ENCODE measurements at places on chromosomes 12 and 14. TPM values are rescaled to one million over a fixed set of nuclear protein-coding genes. Genes with fewer than 3 reads are reported as not detected.
A peak's percentile ranks its signal among the peaks of the same experiment; 100 is the strongest.

GRCh38 chr12:53506450-53506785 lies 866 bp downstream of the NPFF start:
- DNase-seq, result no peak

The FAM181A gene
- not detected for total RNA-seq

- no peak for DNase-seq
Measured at GRCh38 chr12:53194973-53195372, 12.1 kb downstream of the ITGB7 start.

GRCh38 chr12:83904175-83904574 lies 1008.4 kb downstream of the SLC6A15 start:
- no peak for DNase-seq

DNA sequence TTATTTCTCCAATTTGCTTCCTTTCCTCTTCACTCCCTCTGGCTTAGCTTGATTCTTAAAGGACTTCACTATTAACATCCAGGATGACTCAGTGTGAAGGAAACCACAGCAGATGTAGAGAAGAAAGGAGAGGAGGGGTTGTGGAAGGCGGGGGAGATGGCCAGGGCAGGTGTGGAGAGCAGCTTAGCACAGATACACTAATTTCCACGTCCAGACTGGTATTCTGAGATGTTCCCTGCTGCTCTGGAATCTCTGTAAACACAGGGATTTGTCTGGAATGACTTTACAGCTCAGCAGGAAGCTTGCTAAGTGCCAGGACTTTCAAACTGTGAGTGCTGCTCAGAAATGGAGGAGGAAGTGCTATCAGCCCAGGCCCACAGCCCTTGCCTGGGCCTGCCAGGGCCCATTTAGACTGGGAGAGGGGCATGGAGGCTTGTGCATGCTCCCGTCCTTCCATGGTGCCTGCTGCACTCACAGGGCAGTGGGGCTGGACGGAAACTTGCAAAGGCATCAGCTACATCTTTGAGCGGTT lies 202.5 kb upstream of the DDHD1 start:
- DNase-seq, result no peak

GRCh38 chr12:22334410-22335100 lies at the start of gene ST8SIA1:
ST8SIA1 (minus strand) TSS chr12:22334707; CDS start chr12:22334232, 475 bp downstream.
- no peak for DNase-seq

DNA sequence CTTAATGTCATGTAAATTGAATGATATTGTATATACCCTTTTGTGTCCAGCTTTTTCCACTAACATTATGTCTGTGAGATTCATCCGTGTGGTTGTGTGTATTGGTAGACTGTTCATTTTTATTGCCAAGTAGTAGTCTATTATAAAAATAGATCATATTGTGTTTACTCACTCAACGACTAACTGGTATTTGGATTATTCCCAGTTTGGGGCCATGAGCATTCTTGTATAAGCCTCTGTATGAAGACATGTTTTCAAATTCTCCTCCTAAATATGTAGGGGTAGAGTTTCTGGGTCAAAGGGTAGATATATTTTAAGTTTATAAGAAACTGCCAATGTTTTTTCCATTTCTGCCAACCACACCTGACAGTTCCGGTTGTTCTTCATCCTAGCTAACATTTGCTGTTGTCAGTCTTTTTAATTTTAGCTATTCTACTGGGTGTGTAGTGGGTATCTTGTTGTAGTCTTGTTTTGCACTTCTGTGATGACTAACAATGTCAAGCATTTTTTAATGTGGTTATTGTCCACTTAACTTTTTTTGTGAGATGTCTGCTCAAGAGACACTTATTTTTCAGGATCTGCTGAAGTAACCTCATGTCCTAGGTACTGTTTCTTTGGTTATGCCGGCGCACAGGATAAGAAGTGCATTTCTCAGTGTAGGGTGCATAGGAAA lies 93.2 kb downstream of the DACT1 start:
- no peak for DNase-seq

GRCh38 chr12:32505067-32505945 lies 105.9 kb downstream of the FGD4 start:
- no peak for DNase-seq

The GLI1 gene
- total RNA-seq, result 0.25 TPM

GRCh38 chr12:15477761-15478160 lies 155.5 kb downstream of the PTPRO start:
- no peak for DNase-seq

GRCh38 chr12:112167718-112168525 lies 42.6 kb downstream of the TRAFD1 start:
- no peak for DNase-seq

The MYH6 gene
- not detected for total RNA-seq

- no peak for DNase-seq
Measured at GRCh38 chr12:4251216-4251891, 22.2 kb upstream of the CCND2 start.

- DNase-seq, result no peak
Measured at GRCh38 chr14:73091044-73091443, 32.7 kb downstream of the RBM25 start.

DNA sequence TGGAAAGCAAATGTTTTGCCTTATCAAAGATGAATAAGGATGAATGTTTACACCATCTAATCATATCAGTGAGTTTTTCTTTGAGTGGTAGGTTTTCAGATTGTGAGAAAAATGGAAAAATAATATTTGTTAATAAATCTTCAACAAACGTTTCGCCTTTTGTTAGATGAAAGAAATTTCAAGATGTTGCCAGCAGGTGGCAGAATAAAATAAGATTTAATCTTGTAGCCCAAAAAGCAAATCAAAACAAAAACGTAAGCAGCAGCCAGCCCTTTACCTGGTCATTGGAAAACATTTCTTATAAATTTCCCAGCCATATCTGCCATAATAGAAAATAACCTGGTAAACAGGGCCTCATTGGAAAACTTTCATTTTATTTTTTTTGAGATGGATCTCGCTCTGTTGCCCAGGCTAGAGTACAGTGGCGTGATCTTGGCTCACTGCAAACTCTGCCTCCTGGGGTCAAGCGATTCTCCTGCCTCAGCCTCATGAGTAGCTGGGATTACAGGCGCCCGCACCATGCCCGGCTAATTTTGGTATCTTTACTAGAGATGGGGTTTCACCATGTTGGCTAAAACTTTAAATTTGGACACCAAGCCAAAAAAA lies 15.4 kb upstream of the TMEM120B start:
- no peak for DNase-seq

The GPR65 gene
- total RNA-seq, result 1.2 TPM

DNA sequence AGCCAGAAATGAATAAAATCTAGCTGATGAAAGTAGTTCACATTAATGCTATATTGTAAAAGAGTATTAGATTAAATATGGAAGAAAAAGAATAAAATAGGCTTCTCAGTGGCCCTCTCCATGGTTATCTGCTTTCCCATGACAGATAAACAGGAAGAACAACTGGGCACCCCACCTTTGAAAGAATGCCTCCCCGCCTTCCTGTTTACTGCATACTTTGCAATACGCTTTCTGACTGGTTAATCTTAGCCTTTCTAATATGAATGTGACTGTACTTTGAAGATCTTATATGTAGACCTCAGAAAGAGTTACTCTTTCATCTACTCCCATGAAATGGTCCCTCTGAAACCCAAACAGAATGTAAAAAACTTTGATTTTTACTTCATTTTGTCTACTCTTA lies 34.1 kb upstream of the DAAM1 start:
- no peak for DNase-seq

The LRP1-AS gene
- total RNA-seq, result not detected

DNA sequence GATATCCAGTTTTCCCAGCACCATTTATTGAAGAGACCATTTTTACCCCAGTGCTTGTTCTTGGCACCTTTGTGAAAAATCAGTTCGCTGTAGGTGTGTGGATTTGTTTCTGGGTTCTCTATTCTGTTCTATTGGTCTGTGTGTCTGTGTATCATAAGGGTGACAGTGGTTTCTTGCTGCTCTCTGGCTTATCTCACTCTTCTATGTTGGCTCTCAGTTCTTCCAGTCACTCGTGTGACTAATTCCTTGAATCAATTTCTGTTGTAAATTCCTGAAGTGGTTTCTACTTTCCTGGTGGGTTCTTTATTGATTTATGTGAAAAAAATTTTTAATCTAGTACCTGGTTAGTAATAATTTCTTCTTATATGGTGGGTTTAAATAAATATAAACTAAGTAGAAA lies 58.3 kb downstream of the OTOGL start:
- DNase-seq, result no peak

The FKBP3 gene
- 37.1 TPM for total RNA-seq

GRCh38 chr12:124302241-124302806 lies 7.4 kb downstream of the RFLNA start:
- DNase-seq, result no peak

The ACOT6 gene
- not detected for total RNA-seq

GRCh38 chr12:13695781-13696180 lies 285.6 kb downstream of the GRIN2B start:
- no peak for DNase-seq

DNA sequence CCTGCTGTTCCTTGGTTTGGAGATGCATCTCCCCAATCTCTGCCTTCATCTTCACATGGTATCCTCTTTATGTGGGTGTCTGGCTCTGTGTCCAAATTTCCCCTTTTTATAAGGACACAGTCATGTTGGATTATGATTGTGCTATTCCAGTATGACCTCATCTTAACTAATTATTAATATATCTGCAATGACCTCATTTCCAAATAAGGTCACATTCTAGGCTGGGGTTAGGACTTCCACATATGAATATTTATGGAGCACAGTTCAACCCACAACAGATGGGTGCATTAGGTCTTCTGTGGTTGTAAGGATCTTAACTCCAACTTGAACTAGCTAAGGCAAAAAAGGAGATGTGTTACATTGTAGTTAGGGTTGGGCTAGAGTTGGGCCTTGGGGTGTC lies 69.4 kb downstream of the ADCK1 start:
- no peak for DNase-seq

GRCh38 chr12:56079723-56080555 lies at the start of gene ERBB3:
ERBB3 (plus strand) TSS chr12:56080165; CDS start chr12:56080301, 136 bp downstream.
- DNase-seq, result no peak

DNA sequence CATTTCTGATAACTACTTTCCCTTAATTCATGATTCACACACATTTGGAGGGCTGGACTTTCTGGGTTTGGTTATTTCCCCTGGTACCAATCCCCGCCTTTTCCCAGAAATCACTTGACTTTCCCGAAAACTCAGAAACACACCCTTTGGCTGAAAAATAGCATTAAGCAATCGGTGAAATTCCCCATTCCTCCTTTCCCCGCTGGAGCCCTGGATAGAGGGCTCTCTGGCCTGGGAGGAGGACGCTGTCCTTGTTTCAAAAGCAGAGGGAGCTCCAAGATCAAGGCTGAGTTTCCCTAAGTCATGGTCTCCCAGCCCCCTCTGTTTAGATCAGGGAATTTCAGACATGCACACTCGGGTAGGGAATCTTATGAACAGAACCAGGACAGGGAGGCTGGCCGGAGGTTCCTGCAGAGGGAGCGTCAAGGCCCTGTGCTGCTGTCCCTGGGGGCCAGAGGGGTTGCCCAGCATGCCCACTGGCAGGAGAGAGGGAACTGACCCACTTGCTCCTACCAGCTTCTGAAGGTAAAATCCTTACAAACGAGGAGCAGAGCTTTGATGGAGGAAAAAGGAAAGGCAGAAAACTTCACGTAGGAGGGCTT lies at the start of gene C1S:
C1S (plus strand) TSS at position 366 of the 602 bp plus-strand sequence. CDS start 1,195 bp downstream, outside the sequence.
- DNase-seq, result peak; percentile 99

The FGF23 gene
- not detected for total RNA-seq

The CHFR gene
- 37.1 TPM for total RNA-seq

DNA sequence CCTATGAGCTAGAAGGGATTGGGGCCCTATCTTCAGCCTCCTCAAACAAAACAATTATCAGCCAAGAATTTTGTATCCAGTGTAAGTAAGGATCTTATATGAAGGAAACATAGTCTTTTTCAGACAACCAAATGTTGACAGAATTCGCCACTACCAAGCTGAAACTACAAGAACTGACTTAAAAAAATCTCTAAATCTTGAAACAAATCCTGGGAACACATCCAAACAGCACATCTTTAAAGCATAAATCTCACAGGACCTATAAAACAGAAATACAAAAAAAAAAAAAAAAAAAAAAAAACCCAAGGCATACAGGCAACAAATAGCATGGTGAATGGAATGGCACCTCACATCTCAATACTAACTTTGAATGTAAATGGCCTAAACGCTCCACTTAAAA lies 41.3 kb upstream of the LMNTD1 start:
- DNase-seq, result no peak

DNA sequence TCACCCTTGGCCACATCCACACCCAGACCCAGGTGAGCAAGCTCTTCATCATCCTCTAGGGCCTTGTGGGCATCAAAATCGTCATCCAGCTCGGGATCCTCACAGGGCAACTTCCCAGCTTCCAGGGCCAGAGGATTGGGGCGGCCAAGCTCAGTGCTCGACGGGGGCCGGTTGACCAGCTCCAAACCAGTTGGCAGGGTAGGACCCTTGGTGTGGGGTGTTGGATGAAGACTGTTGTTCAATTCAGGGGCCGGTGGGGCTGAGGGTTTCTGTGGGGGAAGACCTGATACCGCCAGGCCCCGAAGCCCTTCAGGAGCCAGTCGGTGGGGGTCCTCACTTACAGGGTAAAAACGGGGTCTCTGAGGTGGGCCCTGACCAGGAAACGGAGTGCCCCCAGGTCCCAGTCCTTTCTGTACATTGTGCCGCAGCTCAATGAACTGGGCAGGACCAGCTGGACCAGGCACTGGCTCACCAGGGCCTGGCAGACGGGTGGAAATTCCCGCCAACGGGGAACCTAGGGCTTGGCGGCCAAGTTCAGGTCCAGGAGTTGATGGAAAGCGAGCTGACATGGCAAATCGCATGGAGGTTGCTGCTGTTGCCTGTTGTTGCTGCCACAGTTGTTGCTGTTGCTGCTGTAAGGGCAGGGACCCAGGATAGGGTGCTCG lies 19.8 kb upstream of the PRKAG1 start:
- DNase-seq, result no peak

The DDX23 gene
- 57.9 TPM for total RNA-seq

The MAP1LC3B2 gene
- not detected for total RNA-seq

DNA sequence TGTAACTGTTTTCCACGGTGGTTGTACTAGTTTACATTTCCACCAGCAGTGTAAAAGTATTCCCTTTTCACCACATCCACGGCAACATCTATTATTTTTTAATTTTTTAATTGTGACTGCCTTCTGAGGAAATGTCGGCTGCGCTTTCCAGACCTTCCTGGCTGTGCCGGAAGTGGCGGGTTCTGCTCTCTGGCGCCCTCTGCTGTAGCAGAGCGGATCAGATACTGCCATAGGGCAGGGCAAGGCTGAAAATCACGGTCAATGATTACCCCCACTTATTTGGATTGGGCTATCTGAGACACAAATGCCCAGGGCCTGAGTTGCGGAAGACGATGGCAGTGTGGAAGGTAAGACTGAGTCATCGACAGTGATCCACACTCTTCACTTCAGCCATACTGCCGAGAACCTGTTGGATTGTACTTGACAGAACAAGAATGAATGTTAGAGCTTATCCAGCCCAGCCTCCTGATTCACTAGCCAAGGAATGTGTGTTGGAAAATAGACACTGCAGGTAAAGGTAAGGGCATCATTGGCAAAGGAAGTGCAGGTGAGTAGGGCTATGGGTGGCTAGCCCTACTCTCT lies 124.2 kb downstream of the NTF3 start:
- DNase-seq, result peak; percentile 47
